GM23248 (cell line): ENCODE measurements at places on chromosomes 1 and 21. TPM values are rescaled to one million over a fixed set of nuclear protein-coding genes. Genes with fewer than 3 reads are reported as not detected.

DNA sequence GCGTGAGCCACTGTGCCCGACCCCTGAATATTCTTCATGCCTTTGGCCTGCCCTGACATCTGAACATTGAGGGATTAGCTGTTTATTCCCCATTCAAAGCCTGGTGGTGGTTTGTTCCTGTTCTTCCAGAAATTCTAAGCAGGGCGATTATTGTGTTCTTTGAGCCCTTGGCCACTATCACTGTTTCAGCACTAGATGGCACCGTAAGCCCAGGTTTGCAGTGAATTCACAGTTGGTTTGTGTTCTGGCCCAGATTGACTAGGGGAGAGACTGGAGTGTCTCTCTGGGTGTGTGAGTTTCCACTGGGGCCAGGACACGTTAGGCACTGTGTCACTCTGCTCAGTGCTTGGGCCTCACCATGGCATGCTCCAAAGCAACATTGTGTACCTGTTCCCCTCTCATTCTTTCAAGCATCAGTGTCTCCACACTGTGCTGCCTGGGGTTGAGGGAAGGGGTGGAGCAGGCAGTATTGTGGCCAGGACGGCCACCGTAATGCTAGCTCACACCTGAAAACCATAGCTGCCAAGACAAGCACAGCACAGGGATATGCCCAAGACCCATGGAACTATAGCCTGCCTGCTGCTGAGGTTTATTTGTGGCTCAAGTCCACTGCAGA lies 52.7 kb downstream of the PKN2 start:
- H3K36me3 ChIP-seq: no peaks in the 10 kb centered on the region
- no peak overlapping the region for H3K4me3 ChIP-seq
- no peaks in the 10 kb centered on the region for H3K27me3 ChIP-seq
- peak; percentile 73 for DNase-seq
- no peak overlapping the region for H3K27ac ChIP-seq
- peaks cover 25% of the 10 kb centered on the region for H3K4me1 ChIP-seq

- no peak overlapping the region for H3K4me3 ChIP-seq
- DNase-seq: peak; percentile 70
Observed at GRCh38 chr1:47554901-47555300, 117.1 kb downstream of the FOXD2 start.

DNA sequence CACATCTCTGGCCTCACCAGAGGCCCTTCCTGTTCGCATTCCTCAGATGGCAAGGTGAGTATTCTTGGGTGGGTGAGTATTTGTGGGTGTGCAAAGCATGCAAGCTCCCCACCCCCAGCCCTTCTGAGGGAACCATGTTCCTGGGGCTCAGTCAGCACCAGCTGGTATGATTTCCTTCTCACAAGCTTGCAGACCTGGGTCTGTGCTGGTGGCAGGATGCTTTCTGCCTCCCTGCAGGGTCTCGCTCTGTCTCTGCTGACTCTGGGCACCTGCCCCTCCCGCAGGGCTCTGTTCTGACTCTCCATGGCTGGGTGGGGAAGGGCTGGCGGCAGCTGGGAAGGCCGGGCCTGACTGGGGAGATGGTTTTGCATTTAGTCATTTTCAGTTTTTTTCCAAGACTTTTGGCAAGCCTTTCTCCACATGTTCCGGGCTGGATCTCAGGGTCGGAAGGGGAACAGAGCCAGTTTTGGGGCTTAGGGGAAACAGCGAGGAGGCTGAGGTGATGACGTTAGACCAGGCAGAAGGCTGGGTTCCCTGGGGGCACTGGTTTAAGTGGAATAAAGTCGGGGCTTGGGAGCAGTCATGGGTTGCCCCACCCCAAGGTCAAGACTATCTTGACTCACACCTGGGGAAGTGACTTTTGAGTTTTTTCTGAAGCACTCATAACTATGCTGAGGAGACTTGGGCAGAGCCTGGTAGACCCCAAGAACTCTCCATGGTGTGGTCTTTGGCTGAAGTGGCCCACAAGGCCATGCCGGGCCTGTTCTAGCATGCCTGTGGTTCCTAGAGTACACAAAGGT lies 6.2 kb downstream of the RASSF5 start:
- peak; percentile 90 for DNase-seq
- no peaks in the 10 kb centered on the region for H3K36me3 ChIP-seq
- peaks cover 20% of the 10 kb centered on the region for H3K4me1 ChIP-seq
- H3K27me3 ChIP-seq: no peaks in the 10 kb centered on the region
- no peak overlapping the region; the same call in 1 of the 2 replicates for H3K4me3 ChIP-seq
- H3K27ac ChIP-seq: peak overlapping the region; percentile 53

The CD52 gene
- not detected in 2 replicates for total RNA-seq

DNA sequence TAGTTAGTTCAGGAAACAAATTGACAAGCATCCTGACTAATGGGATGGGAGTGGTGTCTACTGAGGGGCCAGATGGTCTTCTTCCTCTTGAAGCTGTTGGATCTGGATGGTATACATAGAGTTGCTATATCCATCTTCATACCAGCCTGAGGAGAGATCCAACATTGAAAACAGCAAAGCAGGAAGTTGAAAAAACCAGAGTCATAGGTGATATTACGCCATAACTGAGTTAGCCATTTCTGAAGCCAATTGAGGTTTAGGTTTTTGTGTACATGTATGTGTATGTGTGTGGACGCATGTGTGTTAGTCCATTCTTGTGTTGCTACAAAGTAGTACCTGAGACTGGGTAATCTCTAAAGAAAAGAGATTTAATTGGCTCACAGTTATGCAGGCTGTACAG lies 2.3 kb upstream of the TSPAN2 start:
- no peaks in the 10 kb centered on the region for H3K36me3 ChIP-seq
- no peak for DNase-seq
- no peak overlapping the region for H3K27ac ChIP-seq
- peaks cover 14% of the 10 kb centered on the region for H3K4me1 ChIP-seq
- H3K27me3 ChIP-seq: no peaks in the 10 kb centered on the region

DNA sequence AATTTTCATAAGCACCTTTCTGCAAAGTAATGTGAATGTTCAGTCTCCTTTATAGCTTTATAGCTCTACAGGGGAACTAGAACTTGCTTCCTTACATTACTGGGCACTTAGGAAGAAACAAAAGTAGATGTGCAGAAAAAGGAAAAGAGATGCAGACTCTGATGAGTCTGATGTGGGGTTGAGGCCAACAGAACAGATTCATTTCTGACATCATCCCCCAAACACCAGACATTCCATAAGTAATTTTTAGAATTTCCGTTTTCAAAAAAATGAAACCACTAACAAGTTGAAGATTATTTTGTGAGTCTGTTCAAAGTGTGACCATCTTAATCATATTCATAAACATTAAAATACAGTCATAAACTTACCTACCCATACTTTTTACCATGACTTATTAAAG lies 96.0 kb downstream of the NRIP1 start:
- H3K36me3 ChIP-seq: peaks cover 40% of the 10 kb centered on the region
- DNase-seq: peak; percentile 61
- H3K27ac ChIP-seq: peak overlapping the region; percentile 17; the same call in 1 of the 2 replicates
- peaks cover 16% of the 10 kb centered on the region for H3K4me1 ChIP-seq
- H3K4me3 ChIP-seq: no peak overlapping the region

GRCh38 chr1:158076441-158076840 lies 83.0 kb downstream of the KIRREL1 start:
- peaks cover 10% of the 10 kb centered on the region; the same call in 1 of the 2 replicates for H3K36me3 ChIP-seq
- no peaks in the 10 kb centered on the region for H3K4me1 ChIP-seq
- no peaks in the 10 kb centered on the region for H3K27me3 ChIP-seq
- H3K27ac ChIP-seq: no peak overlapping the region
- no peak overlapping the region for H3K4me3 ChIP-seq
